ENCODE measurements at places on chromosomes 13 and 19.
A peak's percentile ranks its signal among the peaks of the same experiment; 100 is the strongest.

- no peak for DNase-seq
These were observed at the start of gene TNPO2 for GRCh38 chr19:12723641-12724426. TNPO2 (minus strand) TSS chr19:12723932; CDS start chr19:12720977, 2,955 bp downstream.

- no peak for DNase-seq
These were observed 25.3 kb downstream of the CAPN12 start for GRCh38 chr19:38718747-38719543.

DNA sequence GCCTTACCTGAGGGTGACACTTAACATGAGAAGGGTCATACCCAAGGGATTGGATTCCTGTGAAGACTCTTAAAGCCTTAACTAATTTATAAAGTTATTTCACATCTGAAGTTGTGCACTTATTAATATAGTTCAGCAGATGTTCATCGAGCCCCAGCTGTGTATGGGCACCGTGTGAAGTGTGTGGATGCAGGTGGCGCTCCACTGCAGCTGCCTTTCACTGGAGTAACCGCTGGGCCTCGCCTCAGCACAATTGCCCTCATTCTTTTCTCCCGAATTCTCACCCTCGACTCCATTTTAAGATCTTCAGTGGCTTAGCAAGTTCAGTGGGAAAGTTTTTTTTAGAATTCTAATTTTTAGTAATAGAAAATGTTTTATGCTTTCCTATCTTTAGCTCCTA lies 66.2 kb downstream of the DPY19L3 start:
- DNase-seq: no peak

DNA sequence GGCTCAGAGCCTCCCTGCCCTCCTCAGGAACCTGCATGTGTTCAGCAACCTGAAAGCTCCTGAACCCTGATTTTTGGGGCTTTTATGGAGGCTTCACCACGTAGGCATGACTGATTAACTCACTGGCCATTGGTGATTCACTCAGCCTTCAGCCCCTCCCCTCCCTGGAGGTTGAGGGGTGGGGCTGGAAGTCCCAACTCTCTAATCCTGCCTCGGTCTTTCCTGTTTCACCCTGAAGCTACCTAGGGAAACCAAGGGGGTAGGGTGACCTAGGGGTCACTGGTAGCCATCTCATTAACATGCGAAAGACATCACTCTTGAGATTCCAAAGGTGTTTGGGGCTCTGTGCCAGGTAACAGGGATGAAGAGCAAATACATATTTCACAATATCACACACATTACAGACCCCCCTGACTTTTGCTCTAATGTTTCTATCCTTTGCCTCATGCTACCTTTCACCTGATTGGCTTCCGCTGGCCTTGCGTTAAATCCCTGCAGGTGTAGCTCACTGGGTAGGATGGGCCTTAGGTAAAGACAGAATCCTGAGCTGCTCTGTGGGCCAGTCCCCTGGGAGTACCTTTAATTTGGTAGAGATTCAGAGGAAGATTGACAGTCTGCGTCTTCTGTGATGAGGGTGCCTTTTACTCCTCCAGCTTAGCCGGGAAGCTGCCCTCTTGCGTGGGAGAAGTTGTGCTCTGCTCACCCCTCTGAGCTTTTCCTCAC lies 260.6 kb downstream of the ATP8A2 start:
- no peak for DNase-seq

DNA sequence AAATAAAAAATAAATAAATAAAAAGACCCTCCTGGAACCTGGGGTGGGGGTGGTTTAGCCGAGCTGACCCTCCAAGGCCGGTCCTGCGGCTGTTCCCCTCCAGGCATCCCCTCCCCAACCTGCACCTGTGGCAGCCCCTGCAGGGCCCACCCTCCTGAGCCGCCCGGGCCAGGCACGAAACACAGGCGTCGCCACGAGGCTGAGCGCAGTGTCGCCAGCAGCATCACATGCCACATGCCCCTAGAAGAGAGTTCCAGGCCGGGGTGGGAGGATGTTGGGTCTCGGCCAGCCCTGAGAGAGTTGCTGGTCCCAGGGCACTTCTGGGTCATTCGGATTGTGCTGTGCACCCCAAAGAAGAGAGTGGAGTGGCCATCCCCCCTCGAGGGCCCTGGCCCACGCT lies 82.0 kb downstream of the KDM4B start:
- DNase-seq: no peak

- no peak for DNase-seq
These were observed 256.1 kb downstream of the DACH1 start for GRCh38 chr13:71610876-71611275.

- peak; percentile 86 for DNase-seq
These were observed 493 bp upstream of the PDE4A start for GRCh38 chr19:10419646-10420443.

GRCh38 chr13:103009051-103009840 lies 57.0 kb downstream of the SLC10A2 start:
- no peak for DNase-seq

- DNase-seq: no peak
These were observed 31.6 kb downstream of the CEBPA start for GRCh38 chr19:33270769-33271168.

GRCh38 chr19:47032171-47032811 lies 12.7 kb downstream of the NPAS1 start:
- no peak for DNase-seq
